ENCODE measurements at places on chromosomes 3 and 15. TPM values are rescaled to one million over a fixed set of nuclear protein-coding genes. Genes with fewer than 3 reads are reported as not detected.

- no peak for DNase-seq
These were observed 2.8 kb downstream of the TOP2B start for GRCh38 chr3:25661694-25662437.

DNA sequence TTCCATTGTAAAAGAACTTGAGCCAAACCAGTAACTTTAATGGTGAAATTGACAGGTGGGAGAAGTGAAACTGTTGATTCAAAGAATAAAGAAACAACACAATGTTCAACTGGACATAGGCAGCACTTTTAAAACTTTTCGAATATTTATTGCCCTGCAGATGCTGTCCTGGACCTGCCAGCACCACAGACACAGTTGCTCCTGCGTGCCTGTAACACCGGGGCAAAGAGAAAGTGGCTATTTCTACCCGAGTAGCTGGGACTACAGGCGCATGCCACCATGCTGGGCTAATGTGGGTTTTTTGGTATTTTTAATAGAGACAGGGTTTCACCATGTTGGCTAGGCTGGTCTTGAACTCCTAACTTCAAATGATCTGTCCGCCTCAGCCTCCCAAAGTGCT is 7.4 kb downstream of the IL5RA start:
- no peak for DNase-seq

DNA sequence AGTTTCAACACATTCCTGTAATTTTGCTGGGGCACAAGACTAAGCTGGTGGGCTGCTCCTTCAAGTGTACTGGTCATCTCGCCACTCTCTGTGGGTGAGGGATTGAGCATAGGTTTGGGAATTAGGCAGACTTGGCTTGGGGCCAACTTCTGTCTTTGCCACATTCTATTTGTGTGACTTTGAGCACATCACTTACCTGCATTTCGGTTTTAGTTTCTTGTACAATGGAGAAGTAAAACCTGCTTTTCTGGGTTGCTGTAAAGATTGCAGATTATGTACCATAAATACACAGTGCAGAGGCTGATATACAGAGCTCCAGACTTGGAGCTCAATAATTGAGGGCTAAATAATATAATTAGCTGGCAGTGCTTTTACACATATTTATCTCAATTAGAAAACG is 162.1 kb downstream of the C3orf38 start:
- no peak for DNase-seq

GRCh38 chr15:65171428-65171827 is 13.7 kb downstream of the CLPX start:
- DNase-seq, result no peak

GRCh38 chr3:26102376-26102775 is 312.5 kb downstream of the OXSM start:
- no peak for DNase-seq

DNA sequence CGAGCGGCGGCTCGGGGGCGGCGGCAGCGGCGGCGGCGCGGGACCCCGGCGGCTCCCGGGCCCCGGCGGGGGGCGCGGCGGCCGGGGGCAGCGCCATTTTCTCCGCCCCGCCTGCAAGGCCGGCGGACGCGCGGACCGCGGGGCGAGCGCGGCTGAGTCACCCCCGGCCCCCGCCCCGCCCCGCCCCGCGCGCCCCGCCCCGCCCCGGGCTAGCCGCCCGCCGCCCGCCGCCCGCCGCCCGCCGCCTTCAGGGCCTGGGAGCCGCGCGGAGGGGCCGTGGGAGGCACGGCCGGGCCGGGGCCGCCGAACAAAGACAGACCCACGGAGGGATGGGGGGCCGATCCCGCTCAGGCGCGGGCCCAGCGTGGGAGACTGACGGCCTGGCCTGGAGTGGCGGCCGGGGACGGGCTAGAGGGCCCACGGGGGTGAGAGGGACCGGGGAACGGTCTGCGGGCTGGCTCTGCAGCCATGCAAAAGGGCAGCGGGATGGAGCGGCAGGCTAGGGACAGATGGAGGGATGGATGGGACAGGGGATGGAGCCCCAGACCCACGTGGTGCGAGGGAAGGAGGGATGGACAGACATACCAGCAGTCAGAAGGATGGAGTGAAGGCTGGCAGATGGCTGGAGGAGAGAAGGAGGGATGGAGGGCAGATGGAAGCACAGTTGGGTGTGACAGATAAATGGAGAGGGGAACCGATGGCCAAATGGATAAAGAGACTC is at the start of gene EIF4E3:
Gene EIF4E3 (minus strand): TSS at position 132 of the 721 bp plus-strand sequence. CDS start 35 bp downstream, at position 97.
- peak; percentile 65 for DNase-seq

GRCh38 chr15:83204697-83205096 is 2.9 kb downstream of the HDGFL3 start:
- DNase-seq, result no peak

TMC3 gene
- polyA plus RNA-seq, result not detected
